Forelimb muscle (tissue), 1 donor: ENCODE measurements at places on chromosomes 12 and 14.

DNA sequence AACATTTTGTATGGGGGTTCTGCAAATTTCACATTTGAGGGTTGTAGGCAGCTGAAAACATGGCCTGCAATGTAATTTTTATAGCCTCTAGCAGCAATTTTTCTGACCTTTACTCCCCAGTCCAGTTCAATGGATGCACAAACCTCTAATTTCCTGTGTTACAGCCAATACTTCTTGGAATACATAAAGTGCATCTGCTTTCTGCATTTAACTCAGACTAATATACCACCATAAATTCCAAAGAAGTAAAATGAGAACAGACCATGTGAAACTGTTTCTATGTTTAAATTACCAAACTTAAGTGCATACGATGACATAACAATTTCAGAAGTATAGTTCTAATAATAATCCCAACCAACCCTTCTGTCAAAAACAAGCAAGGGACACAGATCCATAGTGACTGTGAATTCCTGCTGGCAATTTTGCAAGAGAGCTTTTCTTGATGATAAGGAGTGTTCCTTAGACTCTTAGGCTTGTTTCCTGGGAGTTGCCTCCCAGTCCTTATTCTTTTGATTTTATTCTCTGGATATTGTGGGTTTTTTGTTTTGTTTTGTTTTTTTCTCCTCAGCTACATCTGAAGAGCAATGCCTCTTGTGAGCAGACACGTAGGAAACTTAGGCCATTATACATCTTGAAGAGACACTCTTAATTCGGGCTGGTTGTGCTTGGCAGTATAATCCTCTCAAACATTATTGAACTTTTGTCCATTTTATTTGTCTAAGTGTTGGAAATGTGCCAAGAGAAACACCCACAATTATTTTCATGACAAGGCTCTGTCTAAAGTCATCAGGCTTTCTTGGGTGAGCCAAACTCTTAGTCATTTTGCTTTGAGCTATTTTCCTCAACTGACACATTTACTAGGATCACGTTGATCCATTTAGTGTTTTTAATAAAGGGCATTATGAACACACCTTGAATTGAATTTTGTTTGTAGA, 51.3 kb upstream of the RERGL start:
- DNase-seq = no peak

GRCh38 chr12:121240484-121241101, 30.7 kb downstream of the P2RX4 start:
- DNase-seq = no peak

DNA sequence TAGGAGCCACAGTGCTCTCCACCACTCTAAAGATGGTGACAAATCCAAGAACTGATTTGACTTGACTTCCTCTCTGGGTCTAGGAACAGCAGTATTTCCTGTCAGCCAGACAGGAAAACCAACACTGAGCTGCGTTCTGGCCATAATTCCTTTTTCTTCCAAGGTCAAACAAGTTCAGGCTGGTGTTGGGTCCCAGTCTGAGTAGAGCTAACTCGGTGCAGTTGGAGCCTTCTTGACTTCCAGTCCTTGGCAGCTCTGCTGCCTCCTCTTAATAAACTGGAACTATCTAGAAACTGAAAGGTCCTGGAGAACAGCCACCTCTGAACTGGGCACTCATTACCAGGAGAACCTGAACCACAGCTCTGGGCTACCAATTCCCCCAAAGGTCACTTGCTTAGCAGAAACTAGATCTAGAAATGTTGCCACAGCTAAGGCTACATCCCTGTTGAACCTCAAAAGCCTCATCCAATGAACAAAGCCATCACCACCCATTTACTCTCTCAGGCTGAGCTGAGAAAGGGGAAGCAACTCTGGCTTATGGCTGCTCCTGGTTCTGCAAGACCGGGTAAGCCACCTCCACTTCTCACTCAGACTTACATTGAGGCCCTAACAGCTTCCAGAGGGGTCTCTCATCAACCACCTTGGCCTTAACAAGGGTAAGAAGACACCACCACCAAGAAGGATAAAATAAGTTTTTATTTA, 27.7 kb downstream of the MAX start:
- no peak for DNase-seq

DNA sequence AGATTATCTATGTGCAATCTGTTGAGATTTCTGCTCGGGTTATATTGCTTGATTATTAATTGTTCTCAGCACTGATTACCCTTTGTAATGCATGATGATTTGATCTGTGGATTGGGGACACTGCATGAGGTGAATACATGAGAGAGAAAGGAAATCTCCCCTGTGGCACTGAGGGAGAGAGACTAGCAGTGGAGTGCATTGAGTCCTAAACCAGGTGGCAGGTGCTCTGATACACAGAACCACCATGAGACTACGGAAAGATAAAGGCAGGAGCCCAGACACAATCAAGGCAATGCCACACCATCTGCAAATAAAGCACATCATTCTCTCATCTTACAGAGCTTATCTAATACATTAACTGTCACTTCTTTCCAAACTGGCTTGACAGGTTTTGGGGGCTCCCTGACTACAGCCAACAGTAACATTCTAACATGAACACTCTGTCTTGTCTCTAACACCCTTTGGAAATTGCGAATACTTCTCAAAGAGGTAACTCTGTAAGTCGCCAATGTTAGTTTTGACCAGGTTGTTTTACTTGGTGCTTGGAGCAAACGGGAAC, 37.6 kb upstream of the TSPAN8 start:
- DNase-seq = no peak

DNA sequence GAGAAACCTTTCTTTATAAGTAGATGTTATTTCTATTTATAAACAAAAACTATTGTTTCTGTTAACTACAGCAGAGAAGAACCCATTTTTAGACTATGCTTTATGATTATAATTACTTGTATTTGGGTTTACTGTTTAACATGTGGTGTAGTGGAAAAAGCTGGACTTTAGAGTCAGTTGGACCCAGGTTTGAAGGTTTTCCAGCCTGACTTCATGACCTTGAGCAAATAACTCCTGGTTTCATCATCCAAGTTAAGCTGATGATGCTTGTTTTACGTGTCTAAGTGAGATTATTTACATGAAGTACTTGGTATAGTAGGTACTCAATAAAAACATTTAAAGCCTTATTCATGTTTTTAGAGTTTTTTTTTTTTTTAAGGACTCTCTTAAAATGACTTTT, 221.8 kb upstream of the ARHGAP5 start:
- no peak for DNase-seq

DNA sequence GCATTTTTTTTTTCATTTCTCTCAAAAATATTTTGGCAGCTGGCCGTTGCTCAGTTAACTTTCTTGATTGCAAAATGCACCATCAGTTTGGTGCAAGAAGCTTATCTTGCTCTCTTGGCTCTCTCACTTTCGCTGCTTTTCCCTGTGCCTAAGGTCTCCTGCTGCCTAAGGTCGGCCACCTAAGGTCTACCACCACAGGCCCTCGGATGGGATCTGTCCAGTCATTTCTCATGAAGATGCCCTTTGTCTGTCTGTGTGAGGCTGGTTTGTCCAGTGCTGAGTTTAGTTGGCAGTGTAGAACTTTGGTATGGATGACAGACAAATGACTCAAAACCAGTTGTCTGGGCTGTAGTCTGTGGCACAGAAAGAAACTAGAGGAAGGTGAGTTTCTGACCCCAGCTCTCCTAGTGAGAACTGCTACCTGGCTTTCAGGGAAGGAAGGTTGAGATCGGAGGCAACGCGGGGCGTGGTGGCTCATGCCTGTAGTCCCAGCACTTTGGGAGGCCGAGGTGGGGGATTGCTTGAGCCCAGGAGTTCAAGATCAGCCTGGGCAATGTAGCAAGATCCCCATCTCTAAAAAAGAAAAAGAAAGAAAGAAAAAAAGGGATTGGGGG, 2.6 kb downstream of the MLXIP start:
- DNase-seq = no peak

- DNase-seq = no peak
Measured at GRCh38 chr14:96148631-96149030, 56.0 kb upstream of the BDKRB2 start.

- no peak for DNase-seq
Measured at GRCh38 chr12:31687101-31687527, 27.6 kb downstream of the ETFBKMT start.

DNA sequence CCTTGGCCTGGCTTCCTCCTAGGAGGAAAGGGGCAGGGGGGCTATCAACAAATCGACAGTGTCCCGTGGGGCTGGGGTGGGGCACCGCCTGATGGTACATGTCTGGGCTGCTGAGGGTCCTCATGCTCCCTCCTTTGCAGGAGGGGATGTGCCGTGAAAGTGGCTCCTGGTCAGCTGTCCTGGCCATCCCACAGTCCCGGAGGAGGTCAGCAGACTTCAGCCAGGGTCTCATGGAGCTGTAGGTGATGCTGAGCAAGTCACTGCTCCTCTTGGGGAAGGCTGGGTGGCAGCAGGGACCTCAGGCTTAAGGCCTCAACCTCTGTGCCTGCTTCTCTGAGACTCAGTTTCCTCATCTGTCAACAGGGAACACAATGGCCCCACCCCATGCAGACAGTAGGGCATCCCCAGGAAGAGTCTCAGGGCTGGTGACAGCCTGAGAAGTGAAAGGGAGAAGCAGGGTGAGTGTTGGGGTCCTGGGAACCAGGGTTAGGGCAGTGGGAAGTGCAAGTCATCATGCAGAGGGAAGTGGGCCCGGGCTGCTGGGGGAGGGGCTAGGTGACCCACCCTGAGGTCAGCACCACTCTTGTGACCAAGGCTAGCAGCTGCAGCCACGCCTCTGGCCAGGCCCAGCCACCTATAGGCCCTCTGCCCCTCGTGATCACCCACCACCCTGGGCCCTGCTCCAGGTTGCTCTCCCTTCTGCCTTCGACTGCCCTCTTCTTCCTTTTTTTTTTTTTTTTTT, 4.4 kb upstream of the TNFAIP2 start:
- DNase-seq = no peak

DNA sequence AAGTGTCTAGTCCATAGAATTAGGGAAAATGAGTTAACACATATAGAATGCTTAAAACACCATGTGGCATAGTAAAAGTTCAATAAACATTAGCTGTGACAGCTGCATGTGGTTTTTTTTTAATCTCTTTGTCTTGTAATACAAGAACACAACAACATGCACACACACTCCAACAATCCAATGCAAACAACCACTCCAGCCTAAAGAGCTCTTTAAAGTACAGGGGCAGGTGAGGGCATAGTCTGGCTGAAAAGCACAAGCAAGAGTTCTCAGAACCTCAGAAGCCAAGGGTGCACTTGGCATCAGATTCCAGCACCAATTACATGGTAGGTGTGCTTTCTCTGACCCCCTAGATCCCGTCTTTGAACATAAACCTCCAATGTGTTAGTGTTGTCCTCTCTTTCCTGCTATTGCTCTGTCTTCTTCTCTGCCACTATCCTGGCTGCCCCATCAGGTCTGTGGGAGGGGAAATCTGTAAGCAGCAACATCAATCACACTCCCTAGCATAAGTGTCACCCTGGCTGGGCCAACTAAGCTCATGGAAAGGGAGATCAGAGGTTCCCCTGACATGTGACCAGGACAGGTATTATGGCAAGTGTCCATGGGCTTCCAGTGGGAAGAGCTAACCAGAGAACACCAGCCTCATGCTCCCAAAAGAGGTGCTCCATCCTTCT, 91.0 kb downstream of the SLC8A3 start:
- no peak for DNase-seq

GRCh38 chr14:89265234-89265633, 151.8 kb downstream of the FOXN3 start:
- no peak for DNase-seq

- DNase-seq = no peak
Measured at GRCh38 chr14:36173161-36173560, 3.4 kb downstream of the PTCSC3 start.

- no peak for DNase-seq
Measured at GRCh38 chr14:102917469-102918211, 4.8 kb upstream of the AMN start.

GRCh38 chr12:98645572-98646067, 530 bp downstream of the APAF1 start:
- DNase-seq = no peak

- no peak for DNase-seq
Measured at GRCh38 chr12:122064780-122065588, 13.6 kb upstream of the MLXIP start.

GRCh38 chr12:131189781-131190180, 236.1 kb downstream of the ADGRD1 start:
- DNase-seq = no peak

DNA sequence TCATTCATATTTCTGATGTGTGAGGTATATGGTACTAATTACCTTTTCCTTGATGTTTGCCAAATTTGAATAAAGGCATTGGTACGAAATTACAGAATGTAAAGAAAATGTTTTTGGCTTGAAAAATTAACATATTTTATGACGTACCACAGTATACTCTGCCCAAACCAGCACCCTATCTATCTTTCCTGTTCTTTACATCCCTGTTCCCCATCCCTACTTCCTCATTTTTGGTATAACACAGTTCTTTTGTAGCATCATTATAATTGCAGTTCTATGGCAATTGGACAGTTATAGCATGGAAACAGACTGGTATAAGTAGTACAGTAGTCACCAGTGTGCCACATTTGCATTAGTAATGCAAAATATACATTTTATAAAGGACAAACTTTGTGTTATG, 7.0 kb upstream of the CCT2 start:
- DNase-seq = no peak

DNA sequence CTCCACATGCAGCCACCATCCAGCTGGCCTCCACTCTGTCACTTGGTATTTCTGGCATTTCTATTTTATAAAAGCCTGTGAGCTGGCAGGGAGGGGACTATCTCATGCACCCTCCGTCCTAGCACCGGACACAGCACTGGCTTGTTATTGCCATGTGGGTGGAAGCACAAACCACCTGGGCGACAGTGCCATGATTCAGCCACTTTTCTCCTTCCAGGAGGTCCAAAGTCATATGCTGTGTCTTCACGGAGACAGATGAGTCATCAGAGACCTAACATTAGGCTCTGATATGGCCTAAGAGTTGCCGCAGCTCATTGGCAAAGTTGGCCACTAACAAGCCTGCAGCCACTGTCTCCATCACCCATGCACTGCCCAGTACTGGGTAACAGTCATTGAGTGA, 1123.0 kb downstream of the VRK1 start:
- DNase-seq = no peak

- no peak for DNase-seq
Measured at GRCh38 chr12:107464644-107465043, 221.0 kb upstream of the PWP1 start.

DNA sequence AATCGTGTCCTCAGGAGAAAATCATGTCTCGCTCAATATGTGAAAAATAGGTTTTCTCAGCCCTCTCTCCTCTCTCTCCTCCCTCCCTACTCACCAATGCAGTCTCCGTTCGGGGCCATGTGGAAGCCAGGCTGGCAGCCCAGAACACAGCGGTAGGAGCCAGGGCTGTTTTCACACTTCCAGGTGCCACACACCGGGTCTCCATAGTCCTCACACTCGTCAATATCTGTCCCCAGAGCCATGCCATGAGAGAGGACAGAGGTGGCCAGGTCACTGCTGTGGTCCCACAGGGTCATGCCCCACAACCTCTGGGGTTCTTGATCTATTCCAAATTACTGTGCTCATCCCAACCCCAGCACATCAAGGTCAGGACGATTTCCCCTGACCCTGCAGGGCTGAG, 13.5 kb downstream of the ISCA2 start:
- no peak for DNase-seq

- no peak for DNase-seq
Measured at GRCh38 chr12:2124466-2125023, 71.8 kb downstream of the CACNA1C start.
